NCI-H460 (cell line): ENCODE measurements at places on chromosomes 12 and 14. TPM values are rescaled to one million over a fixed set of nuclear protein-coding genes. Genes with fewer than 3 reads are reported as not detected.

DNA sequence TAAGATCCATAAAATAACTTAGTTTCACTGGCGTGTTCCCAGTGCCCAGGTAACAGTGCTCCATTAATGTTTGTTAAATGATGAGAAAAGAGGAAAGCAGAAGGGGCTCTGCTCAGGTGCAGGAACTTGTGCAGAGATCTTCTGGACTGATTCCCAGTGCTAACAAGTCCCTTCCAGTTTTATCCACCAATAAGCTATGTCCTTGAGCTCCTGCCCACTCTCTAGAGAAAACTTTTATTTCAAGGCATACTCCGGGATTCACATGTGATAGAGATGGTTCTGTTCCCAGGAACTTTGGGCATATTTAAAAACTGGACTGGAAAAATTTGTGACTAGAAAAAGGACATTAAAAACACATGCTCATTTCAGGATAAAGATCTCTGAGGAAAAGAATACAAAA is 1.9 kb downstream of the GYS2 start:
- no peak for DNase-seq

DNA sequence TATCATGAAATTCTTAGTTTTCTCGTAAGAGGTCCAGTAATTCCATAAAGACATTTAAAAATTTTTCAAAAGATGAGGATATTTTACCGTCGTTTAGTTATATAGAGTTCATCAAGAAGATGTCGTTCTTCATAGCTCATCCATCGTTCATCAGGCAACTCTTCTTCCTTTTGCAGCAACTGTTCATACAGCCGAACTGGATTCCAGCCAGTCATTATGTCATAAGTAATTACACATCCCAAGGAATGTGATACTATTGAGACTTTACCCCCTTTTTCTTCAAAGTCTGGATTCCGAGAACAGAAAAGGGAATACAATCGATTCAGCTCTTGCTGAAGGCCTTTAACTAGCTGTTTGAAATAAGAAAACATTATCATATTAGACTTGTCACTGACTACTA is 90.3 kb downstream of the DDHD1 start:
- DNase-seq = no peak

DNA sequence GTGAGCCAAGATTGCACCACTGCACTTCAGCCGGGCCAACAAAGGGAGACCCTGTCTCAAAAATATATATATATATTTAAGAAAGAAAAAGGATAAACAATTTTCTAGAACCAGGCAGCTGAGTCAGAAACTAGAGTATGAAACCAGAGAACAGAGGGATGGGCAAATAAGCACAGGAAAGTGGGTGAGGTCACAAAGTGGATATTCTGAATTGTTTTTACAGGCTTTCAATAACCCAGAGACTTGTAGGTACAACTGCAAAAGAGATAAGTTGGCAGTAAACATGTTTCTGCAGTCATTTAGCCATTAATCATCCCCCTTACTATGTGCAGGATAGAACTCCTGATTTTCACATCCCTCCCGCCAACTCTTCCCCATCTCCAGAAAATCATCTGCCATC is 94.2 kb downstream of the BTG1 start:
- no peak for DNase-seq

GRCh38 chr14:54688229-54688628 is 121.3 kb downstream of the SAMD4A start:
- no peak for DNase-seq

DNA sequence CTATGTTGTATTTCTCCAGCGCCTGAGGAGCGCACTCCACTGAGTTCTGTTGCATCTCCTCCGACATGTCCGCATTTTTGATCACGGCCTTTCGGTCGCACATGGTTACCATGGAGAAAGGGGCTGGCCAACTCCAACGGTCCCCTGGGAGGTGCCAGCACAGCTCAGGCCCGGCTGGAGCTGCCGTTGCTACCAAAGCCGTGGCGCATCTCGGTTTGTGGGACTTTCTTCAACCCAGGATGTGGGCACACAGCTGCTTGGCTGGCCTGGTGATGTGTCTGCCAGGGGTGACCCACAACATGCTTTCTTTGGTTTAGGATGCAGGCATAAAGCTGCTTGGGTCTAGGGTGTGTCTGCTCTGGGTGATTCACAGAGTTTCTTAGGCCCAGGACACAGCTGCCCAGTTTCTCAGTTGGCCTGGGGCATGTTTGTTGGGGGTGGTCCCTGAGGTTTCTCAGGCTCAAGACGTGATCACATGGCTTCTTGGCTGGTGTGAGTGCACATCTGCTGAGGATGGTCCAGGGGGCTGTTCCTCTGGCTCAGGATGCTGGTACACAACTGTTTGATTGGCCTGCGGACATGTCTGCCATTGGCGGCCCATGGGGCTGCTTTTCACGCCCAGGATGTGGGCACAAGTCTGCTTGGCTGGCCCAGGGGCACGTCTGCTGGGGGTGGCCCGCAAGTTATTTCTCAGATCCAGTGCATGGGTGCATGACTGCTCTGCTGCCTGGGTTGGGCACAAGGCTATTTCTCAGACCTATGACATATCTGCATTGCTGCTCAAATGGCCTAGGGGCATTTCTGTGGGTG is 25.9 kb upstream of the GTF2A1 start:
- DNase-seq = no peak

- no peak for DNase-seq
Measured at GRCh38 chr12:104615048-104615561, 158.4 kb downstream of the CHST11 start.

- no peak for DNase-seq
Measured at GRCh38 chr12:1531654-1532374, 62.6 kb downstream of the FBXL14 start.

GRCh38 chr12:2338991-2339431 is 286.2 kb downstream of the CACNA1C start:
- no peak for DNase-seq

DNA sequence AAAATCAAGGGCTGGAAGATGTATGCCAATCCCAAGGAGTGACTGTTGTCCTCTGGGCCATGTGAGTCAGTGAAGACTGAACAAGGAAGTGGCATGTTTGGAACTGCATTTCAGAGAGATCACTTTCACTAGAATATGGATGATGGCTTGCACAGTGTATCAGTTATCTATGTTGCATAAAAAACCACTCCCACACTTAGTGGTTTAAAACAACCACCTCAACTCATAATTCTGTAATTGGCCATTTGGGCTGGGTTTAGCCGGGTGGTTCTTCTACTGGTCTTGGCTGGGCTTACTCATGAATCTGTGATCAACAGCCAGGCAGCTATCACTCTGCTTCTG is 15.4 kb downstream of the BDKRB1 start:
- DNase-seq = no peak

DNA sequence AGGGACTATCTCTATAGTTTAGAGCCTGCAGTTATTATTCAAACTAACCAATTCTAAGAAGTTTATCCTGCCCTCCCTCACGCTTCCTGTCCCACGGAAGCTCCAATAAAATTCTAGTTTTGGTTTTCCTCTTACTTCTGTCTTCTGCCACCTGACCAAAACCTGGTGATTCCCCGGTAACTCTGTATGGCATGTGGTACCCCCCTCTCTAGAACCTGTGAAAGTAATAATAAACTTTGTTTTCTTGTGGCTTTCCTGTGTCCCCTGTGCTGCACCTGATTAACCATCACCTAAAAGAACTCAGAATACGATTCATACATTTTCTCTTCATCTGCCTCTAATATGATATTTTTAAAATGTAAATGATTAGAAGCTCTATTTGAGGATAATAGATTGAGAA is 379.8 kb downstream of the APAF1 start:
- no peak for DNase-seq

DNA sequence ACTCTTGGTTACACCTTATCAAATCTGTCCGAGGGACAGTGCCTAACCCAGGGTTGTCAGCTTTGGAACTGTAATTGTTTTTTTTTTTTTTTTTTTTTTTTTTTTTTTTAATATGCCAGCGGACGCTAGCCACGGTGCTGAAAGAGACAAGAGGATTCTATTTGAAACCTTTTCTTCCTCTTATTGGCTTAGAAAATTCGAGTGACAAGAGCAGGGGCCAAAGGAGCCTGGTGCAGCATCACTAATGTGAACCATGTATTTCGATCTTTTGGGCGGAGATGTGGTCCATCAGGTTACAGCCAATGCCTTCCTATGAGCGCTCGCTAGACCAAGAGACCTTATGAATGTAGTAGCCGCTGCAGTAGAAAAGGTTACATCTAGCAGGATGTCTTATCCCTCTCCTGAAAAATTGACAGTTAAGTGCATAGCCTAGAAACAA is 922 bp downstream of the PTPRR start:
- DNase-seq = peak; percentile 2

- DNase-seq = no peak
Measured at GRCh38 chr12:26149968-26150500, 25.2 kb upstream of the BHLHE41 start.

Gene LBHD2
- not detected in 2 replicates for total RNA-seq

Gene FAM222A
- 0.25 and 0.78 TPM in 2 replicates for total RNA-seq

Gene LRTM2
- not detected in 2 replicates for total RNA-seq

Gene AQP5
- not detected in 2 replicates for total RNA-seq

Gene KRT85
- total RNA-seq = not detected in 2 replicates

Gene SERPINA1
- 0.07 TPM in 1 of 2 replicates, not detected in the other for total RNA-seq

Gene ACOT6
- total RNA-seq = not detected in 2 replicates

Gene ADGRD1
- 206 and 239 TPM in 2 replicates for total RNA-seq

Gene PPP1R36
- 0.22 and 0.61 TPM in 2 replicates for total RNA-seq

Gene ENDOU
- 0.17 and 0.37 TPM in 2 replicates for total RNA-seq
